Right ventricle myocardium inferior (tissue), 1 donor: ENCODE measurements at places on chromosomes 3 and 15.

DNA sequence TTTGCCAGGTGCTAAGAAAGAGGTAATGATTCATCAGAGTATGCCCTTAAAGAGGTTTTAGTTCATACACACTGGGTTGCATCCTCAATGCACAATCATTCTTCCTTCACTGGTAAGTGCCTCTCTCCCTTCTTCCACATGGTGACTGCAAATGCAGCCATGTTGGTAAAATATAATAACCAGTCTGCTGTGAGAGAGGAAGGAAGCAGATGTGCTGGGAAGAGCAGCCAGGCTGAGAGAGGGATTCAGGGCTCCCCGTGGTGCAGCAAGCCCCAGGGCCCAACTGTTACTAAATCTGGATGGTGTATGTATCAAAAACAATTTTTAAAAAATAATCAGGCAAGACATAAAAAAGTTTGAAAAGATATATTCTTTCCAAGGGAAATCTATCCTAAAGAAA lies 498.1 kb downstream of the MAGI1 start:
- DNase-seq, result no peak

DNA sequence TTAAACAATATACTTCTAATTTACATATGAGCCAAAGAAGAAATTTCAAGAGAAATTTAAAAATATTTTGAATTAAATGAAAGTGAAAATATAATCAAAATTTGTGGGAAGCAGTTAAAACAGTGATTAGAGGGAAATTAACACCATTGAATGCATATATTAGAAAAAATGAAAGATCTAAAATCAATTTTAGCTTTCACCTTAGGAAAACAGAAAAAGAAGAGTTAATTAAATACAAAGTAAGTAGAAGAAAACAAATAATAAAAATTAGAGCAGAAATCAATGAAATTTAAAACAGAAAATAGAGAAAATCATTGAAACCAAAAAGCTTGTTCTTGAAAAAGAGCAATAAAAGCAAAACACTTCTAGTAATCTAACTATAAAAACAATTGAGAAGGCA lies 38.6 kb upstream of the AP3B2 start:
- no peak for DNase-seq

- DNase-seq, result no peak
These were observed 22.0 kb upstream of the PLA2G4E start for GRCh38 chr15:42042602-42043400.

DNA sequence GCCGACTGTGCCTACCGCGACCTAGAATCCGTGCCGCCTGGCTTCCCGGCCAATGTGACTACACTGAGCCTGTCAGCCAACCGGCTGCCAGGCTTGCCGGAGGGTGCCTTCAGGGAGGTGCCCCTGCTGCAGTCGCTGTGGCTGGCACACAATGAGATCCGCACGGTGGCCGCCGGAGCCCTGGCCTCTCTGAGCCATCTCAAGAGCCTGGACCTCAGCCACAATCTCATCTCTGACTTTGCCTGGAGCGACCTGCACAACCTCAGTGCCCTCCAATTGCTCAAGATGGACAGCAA lies 1.4 kb downstream of the ISLR start:
- peak; percentile 44 for DNase-seq

DNA sequence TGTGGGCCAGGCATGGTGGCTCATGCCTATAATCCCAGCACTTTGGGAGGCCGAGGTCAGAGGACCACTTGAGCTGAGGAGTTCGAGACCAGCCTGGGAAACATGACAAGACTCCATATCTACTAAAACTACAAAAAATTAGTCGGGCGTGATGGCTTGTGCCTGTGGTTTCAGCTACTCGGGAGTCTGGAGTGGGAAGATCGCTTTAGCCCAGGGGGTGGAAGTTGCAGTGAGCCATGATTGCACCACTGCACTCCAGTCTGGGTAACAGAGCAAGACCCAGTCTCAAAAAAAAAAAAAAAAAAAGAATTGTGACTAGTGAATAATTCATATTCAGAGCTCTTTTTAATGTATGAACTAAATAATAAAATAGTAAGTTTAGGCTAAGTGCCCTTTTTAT lies 87.8 kb upstream of the TSEN2 start:
- DNase-seq, result no peak
